ENCODE measurements at places on chromosomes 7 and 10. TPM values are rescaled to one million over a fixed set of nuclear protein-coding genes. Genes with fewer than 3 reads are reported as not detected.

Gene SEMA3D
- 0.15 TPM for total RNA-seq

Gene SFMBT2
- total RNA-seq: 1.7 TPM

Gene PTF1A
- not detected for total RNA-seq

Gene LRGUK
- not detected for total RNA-seq

Gene TCAF2
- 1.5 TPM for total RNA-seq

Gene OR2A5
- not detected for total RNA-seq

Gene PSMA2
- 95.0 TPM for total RNA-seq

Gene AEBP1
- 31.1 TPM for total RNA-seq

Gene MTERF1
- total RNA-seq: 6.6 TPM

Gene CLCN1
- under 0.01 TPM for total RNA-seq

Gene ATP6V0A4
- total RNA-seq: not detected

Gene GALNT11
- 34.3 TPM for total RNA-seq

Gene FGL2
- total RNA-seq: 0.15 TPM

Gene BLNK
- total RNA-seq: 0.50 TPM

Gene ZMIZ2
- 21.3 TPM for total RNA-seq

Gene CUBN
- total RNA-seq: 0.89 TPM

Gene ITIH5
- 0.67 TPM for total RNA-seq

Gene GIMAP4
- not detected for total RNA-seq

Gene NEUROD6
- total RNA-seq: not detected

Gene LRRTM3
- total RNA-seq: not detected

Gene GIMAP7
- not detected for total RNA-seq

Gene SLC4A2
- total RNA-seq: 91.9 TPM

Gene ADK
- 32.6 TPM for total RNA-seq

Gene FAM25G
- not detected for total RNA-seq

Gene WIPF3
- under 0.01 TPM for total RNA-seq

Gene TTYH3
- total RNA-seq: 65.7 TPM

Gene CYP2E1
- not detected for total RNA-seq

Gene RAPGEF5
- total RNA-seq: 0.15 TPM

Gene RNF148
- total RNA-seq: not detected

Gene EMX2
- not detected for total RNA-seq

Gene ORC5
- 12.9 TPM for total RNA-seq

Gene PTN
- 34.3 TPM for total RNA-seq

Gene GTF2IRD1
- 19.0 TPM for total RNA-seq

Gene NXPH1
- not detected for total RNA-seq

Gene FKBP9
- 127 TPM for total RNA-seq

Gene PAPSS2
- 41.7 TPM for total RNA-seq

Gene SRI
- total RNA-seq: 104 TPM

Gene ZNF365
- total RNA-seq: 0.84 TPM

Gene RAMP3
- total RNA-seq: not detected

Gene CARD11
- total RNA-seq: 0.84 TPM

Gene NRF1
- 7.3 TPM for total RNA-seq

Gene ADRA2A
- not detected for total RNA-seq

Gene DOCK4
- total RNA-seq: 7.4 TPM

Gene STOX1
- 0.15 TPM for total RNA-seq

Gene ST8SIA6
- 0.67 TPM for total RNA-seq

Gene RPEL1
- not detected for total RNA-seq

Gene PARD3
- total RNA-seq: 15.9 TPM
